ENCODE measurements at places on chromosomes 2 and 18.

GRCh38 chr2:88845772-88846661 is 154.5 kb downstream of the RPIA start:
- DNase-seq: no peak

GRCh38 chr2:54310961-54311360 is 54.9 kb upstream of the TSPYL6 start:
- no peak for DNase-seq

DNA sequence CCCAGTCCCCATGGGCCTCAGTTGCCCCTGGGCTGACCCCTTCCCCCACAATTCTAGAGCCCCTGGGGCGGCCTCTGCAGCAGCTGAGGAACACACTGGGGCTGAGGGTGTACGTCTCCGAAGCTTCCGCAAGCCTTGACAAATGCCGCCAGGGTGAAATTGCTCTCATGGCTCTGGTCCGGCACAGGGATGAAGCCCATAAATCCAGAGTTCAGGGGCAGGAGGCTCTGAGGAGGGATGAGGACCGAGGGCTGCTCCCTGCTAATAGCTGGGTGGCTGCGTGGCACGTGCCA is 27.1 kb upstream of the OTOS start:
- no peak for DNase-seq

- DNase-seq: no peak
These were observed 36.1 kb upstream of the SPTBN1 start for GRCh38 chr2:54419855-54420523.

DNA sequence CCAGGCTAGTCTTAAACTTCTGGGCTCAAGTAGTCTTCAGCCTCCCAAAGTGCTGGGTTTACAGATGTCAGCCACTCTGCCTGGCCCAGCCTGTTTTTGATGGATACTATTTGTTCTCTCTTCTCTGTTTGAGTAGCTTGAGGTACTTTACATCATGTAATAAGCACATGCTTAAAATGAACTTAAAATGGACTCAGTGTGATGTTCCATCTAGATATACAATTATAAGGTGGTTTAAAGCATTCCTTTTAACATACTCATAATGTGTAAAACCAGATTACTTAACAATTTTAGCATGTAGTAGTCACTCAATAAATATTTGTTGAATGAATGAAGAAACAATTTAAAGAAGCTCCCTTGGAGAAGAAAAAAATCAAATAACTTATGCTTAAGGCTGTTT is 9.6 kb downstream of the PTPRM start:
- DNase-seq: no peak

DNA sequence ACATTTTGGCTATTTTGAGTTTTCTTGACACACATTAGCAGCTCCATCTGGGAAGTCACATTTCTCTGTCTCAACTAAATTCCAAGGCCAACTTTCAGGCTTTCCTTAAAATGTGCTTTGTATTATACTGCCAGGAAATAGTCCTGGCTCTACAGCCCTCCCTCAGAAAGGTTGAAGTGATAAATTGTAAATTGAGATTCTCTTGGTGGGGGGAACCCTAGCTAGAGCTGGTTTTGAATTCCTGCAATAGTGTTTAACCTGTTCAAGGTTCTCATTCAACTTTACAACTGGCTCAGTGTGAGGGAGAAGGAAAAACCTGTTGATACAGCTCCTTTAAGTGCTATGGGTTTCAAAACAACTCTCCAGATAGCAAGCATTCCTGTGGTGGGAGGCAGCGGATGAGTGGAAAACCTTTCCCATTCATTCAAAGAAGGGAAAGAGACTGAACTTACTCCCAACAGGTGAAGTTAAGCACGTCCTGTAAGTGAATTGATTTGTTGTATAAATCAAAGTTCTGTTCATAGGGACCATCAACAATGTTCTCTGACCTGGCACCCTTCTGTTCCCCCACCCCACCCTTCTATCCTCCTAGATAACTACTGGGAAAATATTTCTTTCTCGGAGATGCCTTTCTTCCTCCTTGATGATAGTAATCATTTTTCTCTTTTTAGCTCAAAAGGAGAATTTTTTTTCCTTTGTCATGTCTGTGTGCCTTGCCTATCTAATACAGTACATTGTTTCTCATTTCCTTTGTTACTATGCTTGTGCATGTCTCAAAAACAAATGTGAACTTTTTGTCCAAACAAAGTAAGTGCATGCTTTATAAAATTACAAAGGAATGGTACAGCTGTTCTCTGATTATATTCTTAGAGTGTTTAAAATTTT is 44.2 kb upstream of the SLC39A10 start:
- DNase-seq: no peak

GRCh38 chr2:159193791-159194190 is 92.7 kb downstream of the WDSUB1 start:
- no peak for DNase-seq
